ENCODE measurements at places on chromosomes 13 and 19.

GRCh38 chr13:77022341-77022740, 4.6 kb downstream of the FBXL3 start:
- DNase-seq = no peak

- no peak for DNase-seq
Measured at GRCh38 chr19:43525836-43526771, 897 bp downstream of the ETHE1 start.

- DNase-seq = no peak
Measured at GRCh38 chr13:97884707-97885468, 68.6 kb upstream of the IPO5 start.

DNA sequence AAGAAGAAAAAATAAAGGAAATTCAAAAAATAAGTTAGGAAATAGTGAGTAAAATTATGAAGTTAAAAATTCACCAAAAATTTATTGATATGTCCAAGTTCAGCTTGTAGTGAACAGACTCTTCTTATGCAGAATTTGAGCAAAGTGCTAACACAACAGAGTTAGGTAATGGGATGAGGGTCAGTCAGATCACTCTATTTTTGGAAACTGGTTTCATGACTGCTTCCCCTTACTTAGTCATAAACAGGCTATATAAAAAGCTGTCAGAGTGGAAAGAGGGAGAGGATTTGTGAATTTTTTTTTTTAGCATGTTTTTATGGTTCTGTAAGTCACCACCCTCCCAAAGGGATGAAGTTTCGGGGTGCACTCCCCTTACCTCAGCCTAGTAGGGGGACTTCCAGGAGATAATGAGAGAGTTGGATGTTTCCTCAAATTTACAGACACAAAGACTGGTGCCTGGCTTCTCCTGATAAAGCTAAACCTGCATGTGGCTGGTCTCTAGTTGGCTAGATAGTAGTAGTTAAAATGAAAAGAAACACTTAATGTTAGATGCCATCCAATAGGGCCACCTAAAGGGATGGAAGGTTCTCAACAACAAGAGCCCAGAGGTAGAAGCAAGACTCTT, 4.5 kb downstream of the CPB2 start:
- no peak for DNase-seq

DNA sequence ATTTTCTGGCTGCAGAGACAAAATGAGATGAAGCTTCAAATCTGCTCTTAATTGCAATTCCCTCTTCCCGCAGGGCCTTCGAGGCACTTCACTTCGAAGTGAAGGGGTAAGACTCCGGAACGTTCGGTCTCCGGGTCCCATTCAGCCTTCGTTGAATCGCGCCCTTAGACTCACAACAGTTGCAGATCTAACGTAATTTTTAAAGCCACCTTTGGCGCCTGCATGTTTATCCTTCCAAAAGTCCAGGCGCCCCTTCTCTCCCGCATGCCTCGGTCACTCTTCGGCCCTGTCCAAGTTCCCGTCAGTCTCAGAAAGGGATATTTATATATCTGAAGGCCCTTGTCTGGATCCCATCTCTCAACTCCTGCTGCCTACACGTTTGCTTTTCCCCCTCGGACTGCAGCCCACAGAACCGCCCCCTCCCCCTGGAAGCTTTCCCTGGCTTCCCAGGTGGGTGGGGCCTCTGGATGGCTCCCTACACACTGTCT, 915 bp upstream of the KCTD12 start:
- DNase-seq = no peak

- no peak for DNase-seq
Measured at GRCh38 chr13:104286566-104287290, 1220.5 kb upstream of the SLC10A2 start.

DNA sequence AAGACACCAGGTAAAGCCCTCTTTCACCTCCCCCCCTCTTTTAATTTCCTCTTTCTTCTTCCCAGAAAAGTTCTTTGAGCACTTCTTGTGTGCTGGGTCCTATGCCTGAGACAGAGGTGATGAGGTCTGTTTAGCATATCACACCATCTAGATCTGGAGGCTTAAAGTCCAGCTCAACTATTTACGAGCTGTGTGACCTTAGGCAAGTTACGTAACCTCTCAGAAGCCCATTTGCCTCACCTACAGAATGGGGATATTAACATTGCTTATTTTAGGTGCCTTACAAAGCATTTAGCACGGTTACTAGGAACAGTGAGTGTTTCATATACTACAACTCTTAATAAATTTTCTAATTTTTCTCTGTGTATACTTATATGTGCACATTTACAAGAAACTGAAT, 47.7 kb downstream of the ADGRE1 start:
- DNase-seq = no peak

- DNase-seq = no peak
Measured at GRCh38 chr19:4071610-4072009, 4.9 kb upstream of the ZBTB7A start.

- no peak for DNase-seq
Measured at GRCh38 chr13:76934671-76935070, 13.6 kb upstream of the ACOD1 start.

DNA sequence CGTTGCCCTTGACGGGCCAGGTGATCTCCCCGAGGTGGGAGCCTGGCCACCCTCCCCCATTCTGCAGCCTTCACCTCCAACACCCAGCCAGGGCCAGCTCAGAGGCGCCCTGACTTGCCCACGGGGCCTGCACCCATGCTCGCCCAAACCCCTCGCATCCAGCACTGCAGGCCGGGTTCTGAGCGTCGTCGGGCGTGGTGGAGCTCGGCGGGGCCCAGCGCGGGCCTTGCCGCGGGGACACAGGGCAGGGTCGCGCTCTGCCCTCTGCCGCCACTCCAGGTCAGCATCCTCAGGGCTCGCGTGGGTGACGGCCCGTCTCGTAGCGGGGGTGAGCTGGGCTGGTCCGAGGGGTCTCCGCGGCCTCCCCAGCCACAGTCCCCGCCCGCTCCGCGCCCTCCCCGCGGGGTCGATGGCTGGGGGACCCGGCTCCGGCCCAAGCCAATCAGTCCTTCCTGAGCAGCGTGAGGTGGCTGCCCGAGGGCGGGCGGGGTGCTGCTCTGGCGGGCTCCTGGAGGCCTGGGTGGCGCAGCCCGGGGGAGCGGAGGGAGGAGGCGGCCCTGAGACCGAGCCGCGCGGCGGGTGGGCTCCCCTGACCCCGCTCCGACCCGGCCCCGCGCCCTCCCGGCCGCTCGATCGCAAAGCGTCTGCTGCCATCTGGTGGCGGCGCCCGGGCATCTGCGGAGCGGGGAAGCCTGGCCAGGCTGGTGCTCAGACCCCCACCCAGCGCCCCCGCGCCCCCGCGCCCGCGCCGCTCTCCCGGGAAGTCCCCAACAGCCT, 61.4 kb downstream of the CCNE1 start:
- DNase-seq = no peak

- DNase-seq = no peak
Measured at GRCh38 chr13:113946409-113947181, 27.3 kb downstream of the C13orf46 start.

GRCh38 chr13:110506859-110507566, 54.5 kb downstream of the RAB20 start:
- DNase-seq = no peak

- DNase-seq = no peak
Measured at GRCh38 chr13:50158385-50159165, 143.3 kb downstream of the KCNRG start.

DNA sequence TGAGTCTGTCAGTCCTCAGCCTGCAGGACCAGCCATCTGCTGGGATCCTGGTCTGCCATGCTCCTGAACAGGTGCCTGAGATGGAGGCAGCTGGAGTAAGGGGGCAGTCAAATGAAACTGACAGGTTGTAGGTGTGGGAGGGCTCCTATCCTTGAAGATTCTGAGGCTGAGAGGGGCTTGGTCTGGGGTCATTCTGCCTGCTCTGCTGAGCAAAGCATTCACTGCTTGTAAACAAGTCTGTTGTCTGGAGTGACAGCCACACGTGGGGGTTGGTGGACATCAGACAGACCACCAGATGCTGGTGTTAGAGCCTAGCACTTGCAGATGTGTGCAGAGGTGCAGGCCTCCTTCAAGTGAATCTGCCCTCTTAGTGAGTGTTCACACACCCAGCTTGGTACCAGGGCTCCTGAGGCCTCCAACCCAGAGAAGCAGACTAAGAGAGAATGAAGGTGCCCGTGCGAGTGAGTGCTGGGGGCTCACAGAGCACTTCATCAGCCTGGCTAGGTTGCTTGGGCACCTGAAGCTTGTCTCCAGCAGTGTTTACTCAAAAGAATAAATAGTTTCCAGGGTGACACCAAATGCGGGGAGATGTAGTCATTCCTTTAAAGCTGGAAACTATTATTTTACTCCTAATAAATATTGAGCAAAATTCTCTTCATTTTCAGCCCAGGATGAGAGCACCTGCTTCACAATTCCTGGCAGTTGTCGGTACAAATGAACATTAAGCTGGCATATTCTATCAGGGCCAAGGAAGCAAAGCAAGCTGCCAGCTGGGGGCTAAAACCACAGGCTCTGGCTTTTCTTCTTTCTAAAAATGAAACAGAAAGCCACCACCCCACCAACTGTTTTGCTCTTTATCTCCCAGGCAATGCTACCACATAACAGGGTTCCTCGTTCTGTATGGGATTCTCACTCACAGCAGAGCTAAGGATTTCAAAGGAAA, 82.3 kb downstream of the RNASEH2B start:
- no peak for DNase-seq

- no peak for DNase-seq
Measured at GRCh38 chr13:27569405-27569804, 50.9 kb downstream of the LNX2 start.

- no peak for DNase-seq
Measured at GRCh38 chr13:30877335-30877734, 28.7 kb upstream of the MEDAG start.

DNA sequence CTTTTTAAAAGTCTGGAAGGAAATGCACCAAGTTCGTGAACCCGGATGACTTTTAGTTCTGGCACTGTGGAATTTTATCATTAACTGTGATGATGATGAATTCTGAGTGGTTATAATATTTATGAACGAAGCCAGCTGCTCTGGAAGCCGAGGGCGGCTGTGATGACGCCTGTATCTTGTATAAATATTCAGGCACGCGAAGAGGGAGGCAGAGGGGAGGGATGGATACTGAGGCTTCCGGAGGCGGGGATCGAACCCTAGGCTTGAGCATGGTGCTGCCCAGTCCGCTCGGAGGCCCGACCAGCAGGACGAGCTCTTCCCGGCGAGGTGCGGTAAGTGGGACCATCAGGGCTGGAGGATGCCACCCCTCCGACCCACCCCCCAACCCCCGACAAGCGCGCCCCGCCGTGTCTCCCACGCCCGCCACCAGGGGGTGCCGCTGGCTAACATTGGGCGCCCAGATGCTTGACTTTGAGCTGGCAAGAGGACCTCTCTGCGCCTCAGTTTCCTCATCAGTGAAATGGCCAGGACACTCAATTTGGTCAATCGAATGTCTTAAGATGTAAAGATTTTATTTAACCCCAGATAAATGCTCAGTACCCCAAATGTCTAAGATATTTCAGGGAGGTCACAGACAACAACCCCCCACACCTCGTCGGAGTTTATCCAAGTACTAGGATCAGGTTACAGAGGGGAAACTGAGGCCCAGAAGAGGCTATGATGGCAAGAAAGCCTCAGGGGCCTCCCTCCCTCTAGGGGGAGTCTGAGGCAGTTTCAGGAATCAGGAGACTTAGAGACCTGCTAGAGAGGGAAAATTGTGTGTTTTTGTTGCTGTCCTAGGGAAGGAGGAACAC, 4.5 kb upstream of the RAB3A start:
- DNase-seq = peak; percentile 34

DNA sequence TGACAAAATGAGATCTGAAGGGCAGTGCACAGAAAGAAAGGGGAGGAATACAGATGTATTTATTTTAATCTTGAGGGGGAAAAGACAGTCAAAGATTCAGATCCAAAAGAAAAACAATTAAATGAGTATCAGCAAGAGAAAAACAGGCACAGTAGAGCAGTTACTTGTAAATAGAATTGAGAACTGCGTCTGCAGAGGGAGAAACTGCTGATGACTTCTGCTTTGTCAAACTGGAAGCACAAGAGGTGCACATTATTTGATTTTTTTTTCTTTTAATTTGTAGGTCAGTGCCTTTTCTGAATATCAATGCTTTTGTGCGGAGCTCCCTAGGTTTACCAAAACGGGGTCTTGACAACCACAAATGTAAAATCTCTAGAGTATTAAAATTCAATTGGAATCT, 37.3 kb downstream of the EFNB2 start:
- no peak for DNase-seq

DNA sequence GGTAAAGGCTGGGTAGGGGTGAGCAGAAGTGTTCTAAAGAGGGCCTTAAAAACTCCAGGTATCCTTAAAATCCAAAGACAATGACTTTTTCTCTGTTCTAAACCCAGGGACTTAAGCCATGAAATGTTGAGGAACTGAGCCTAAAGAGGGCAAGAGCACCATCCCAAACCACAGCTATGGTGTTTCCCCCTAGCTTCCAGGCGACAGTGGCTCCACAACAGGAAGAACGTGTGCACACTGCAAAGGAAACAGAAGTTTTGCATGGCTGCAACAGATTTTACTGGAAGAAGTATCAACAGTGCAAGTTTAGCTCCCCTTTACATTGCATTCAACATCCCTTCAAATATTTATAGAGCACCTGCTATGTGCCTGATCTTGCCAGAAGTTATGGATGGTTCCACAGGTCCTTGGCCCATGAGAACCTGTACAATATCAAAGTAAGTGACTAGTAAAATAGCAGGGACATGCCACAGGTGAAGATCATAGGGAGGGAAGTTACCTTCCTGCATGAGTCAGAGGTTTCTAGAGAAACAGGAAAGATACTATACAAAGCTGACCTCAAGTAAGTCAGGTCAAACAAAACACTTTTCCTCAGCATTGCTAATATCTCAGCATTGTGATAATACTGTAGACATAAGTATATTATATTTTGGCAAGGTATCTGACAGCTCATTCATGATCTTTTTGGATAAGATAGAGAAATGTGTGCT, 8.4 kb upstream of the KCTD12 start:
- DNase-seq = no peak

DNA sequence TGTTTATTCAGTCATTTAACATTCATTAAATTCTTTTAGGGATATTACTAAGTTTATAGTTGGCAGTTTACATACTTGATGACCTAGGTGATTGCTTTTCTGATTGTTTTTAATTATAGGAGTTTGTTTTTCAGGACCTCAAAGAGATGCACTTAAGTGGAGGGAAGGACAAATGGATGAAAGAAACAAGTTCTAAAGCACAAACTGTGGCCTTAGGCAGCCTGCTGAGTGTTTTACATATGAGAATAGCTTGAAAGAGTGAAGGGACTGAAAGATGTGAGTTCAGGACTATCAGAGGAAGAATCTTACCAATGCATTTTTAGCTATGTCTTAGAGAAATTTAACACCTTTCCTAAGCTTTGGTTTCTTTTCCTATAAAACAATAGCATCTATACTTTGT, 402.6 kb downstream of the KLF12 start:
- DNase-seq = no peak

DNA sequence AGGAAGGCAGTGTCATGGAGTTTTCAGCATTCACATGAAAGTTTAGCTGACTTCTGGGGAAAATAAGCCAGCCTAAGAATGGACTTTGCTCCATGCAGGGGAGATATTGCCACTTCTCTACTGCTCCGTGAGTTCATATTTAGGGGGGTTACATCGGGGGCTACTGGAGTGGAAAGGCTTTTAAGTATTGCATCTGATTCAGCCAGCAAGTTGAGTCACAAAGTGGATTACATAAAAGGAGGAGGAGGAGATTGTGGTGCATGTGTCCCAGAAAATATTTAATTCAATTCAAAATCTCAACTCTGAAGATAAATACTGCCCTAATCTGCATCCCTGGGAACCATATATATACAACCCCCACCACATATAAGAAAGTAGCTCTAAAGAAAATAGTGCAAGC, 617.2 kb downstream of the DCT start:
- no peak for DNase-seq
